ENCODE measurements at places on chromosomes 6 and 20. TPM values are rescaled to one million over a fixed set of nuclear protein-coding genes. Genes with fewer than 3 reads are reported as not detected.

The DBNDD2 gene
- polyA plus RNA-seq = 25.0 TPM

The EPPIN gene
- 0.12 TPM for polyA plus RNA-seq

The NR2E1 gene
- polyA plus RNA-seq = not detected

The APCDD1L gene
- 5.4 TPM for polyA plus RNA-seq

The BMP5 gene
- 9.0 TPM for polyA plus RNA-seq

The HLA-DQA1 gene
- polyA plus RNA-seq = 9.5 TPM

The ADGRF5 gene
- polyA plus RNA-seq = 28.9 TPM

The C6orf132 gene
- 0.52 TPM for polyA plus RNA-seq

- peak; percentile 83 for DNase-seq
Observed at GRCh38 chr6:108559884-108560462, 744 bp upstream of the FOXO3 start.

- DNase-seq = peak; percentile 77
Observed at GRCh38 chr6:15280028-15280427, 34.2 kb downstream of the JARID2 start.

DNA sequence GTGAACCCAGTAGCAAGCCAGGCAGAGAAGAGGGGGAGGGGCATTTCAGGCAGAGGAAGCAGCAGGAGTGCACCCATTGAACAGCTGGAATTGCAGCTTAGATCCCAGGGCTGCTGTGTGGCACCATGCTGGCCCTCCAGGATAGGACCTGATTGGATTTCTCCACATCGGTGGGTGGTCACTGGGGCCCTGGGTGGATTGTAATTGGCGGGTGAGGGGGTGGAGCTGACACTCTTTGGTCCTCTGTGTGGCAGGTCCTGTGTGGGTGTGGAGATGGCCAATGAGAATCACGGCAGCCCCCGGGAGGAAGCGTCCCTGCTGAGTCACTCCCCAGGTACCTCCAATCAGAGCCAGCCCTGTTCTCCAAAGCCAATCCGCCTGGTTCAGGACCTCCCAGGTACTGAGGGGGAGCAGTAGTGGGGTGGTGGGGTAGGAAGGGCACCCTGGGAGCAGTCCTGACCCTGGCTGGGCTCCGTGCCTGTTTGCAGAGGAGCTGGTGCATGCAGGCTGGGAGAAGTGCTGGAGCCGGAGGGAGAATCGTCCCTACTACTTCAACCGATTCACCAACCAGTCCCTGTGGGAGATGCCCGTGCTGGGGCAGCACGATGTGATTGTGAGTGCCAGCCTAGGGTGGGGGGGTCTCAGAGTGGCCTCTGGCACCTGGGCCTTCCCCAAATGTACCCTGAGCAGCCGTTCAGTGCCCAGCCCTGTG is 4.4 kb downstream of the PCIF1 start:
- no peak for DNase-seq

- DNase-seq = no peak
Observed at GRCh38 chr6:11702500-11703130, 76.0 kb downstream of the ADTRP start.

DNA sequence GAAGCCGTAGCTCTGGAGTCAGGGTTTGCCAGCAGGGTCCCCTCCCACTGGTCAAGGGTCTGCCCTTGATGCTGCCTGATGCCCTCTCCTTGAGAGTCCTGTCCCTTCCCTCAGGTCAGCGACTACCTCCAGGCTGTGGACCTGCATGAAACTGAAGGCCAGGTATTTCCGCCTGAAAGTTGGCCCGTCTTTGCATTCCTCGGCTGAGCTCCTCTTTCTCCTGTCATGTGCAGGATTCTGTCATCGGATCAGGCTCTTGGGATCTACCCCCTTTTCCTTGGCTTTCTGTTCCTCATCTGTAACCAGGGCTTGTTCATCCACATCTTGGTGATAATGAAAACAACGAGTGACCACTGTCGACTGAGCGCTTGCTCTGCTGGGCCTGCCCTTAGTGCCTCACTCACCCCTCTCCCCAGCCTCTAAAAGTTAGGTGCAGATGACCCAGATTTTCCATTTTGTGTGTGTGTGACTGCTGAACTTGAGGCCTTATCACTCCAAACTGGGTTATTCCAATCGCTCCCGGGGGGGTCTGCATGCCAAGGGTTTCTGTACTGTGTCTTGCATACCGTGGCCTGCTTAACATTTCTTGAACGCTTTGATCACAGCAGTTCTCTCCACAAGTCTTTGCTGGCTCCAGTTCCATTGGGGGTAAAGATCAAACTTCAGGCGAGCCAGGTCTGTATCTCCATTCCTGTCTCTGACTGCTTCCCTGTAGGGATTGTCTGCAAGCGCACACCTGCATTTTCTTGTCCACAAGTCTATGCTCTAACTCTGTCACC is 81.6 kb downstream of the DTD1 start:
- DNase-seq = no peak

- no peak for DNase-seq
Observed at GRCh38 chr20:38350879-38351775, 4.8 kb downstream of the LBP start.

GRCh38 chr20:22339946-22340345 is 244.4 kb downstream of the FOXA2 start:
- DNase-seq = no peak

GRCh38 chr20:7665376-7665775 is 274.9 kb downstream of the HAO1 start:
- DNase-seq = no peak

GRCh38 chr6:154411076-154411475 is 54.5 kb upstream of the IPCEF1 start:
- no peak for DNase-seq

GRCh38 chr6:99521633-99522151 is 6.5 kb upstream of the USP45 start:
- DNase-seq = peak; percentile 15

- no peak for DNase-seq
Observed at GRCh38 chr6:169510871-169511270, 191.0 kb downstream of the WDR27 start.

GRCh38 chr6:166440106-166440505 is 57.4 kb upstream of the MPC1 start:
- DNase-seq = no peak

DNA sequence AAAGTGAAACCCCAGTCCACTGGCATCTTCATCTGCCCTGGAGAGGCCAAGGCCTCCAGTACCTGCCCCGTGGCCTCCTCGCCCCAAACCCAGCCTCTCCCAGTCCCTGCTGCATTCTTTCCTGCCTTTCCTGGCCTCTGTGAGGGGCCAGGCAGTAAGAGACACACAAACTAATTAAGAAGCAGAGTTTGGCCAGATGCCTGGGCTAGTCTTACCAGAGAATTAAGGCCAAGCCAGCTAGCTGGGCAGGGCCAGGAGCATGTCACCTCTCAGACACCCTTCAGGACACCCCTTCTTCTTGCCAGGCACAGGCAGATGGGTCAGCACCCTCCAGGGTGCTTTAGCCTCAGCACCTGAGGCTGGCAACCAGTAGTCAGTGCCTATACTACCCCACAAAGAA is 2.4 kb downstream of the MDGA1 start:
- no peak for DNase-seq

DNA sequence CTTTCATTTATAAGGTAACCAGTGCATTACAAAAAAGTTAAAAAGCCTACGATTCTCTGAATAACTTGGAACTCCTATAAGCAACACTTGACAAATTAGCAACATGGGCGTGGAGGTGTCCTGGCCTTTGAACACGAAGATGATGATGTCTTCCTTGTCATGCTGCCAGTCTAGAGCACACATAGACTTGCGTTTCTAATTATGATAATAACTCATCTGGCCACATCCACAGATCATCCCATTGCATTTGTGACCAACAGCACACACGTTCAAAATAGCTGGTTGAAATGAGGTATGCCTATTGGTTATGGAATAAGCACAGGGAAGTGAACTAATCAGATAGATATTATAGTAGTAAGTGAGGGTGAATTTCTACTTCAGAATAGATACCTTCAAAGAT is 608.9 kb downstream of the PRKN start:
- no peak for DNase-seq

DNA sequence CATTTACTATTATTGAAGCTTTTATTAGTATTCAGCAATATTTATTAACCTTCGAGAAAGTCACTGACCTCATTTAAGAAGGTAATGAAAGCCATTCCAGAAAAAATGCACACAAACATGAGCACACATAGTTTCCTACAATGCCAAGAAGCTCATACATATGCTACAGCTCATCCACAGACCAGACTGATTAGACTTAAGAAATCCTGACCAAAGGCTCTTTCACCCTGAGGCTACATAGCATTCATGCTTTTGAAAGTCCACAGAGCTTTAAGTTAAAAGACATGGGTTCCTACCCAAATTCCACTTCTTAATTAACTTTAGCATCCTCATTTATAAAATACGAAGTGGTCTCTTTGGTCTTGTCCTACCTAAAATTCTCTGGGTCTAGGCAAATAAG is 430.4 kb downstream of the TBC1D32 start:
- no peak for DNase-seq

DNA sequence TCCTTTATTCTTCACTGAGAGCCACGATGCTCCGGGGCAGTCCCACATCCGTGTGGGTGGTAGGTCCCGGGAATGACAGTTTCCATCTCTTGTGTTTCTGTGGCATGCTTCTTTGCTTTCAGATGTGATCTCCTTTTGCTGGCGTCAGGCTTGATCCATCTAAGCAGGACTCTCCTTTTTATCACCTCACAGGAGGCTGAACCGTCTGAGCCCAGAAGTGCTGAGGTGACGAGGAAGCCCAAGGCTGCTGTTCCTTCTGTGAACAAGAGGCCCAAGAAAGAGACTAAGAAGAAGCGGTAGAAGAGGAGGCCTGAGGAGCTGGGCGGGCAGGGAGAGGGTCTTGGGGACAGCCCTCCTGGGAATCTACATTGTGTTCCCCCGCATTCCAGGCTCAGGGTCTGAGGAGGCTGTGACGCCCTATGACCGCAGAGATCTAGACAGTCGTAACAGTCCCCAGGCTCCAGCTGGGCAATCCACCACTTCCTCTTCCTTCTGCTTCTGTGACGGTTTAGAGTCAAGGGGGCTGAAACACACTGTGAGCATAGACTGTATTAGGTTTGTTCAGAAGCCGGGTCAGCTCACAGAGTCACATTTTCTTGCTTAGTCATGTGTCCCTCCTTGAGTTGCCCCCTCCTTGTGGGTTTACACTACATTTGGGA is 26.8 kb downstream of the MANBAL start:
- DNase-seq = no peak

DNA sequence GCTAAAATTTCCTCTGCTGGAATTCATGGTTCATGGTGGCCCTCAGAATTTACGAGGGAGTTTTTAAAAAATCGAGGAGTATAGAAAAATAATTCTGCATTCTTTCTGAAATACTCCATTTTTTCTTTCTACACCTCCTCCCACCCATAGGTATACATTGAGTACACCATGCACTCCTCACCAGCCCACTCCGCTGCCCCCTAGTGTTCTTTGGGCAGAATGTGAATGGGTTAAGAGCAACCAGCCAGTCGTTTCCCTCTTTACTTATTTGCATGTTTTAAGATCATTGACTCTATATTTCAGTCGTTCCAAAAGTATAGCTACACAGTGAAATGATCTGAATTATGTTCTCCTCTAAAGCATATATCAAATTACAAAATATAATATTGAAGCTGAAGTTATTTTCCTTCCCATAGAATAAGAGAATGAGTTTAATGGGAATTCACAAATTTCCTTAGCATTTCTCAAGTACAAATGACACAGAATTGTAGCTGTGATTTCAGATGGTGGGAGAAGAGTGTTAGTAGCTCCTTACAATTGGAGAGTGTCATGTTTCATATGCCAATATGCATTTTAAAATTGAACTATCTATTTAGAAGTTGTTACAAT is 977.7 kb upstream of the SLC35B3 start:
- no peak for DNase-seq

- no peak for DNase-seq
Observed at GRCh38 chr6:64256483-64256882, 620.9 kb downstream of the PHF3 start.

DNA sequence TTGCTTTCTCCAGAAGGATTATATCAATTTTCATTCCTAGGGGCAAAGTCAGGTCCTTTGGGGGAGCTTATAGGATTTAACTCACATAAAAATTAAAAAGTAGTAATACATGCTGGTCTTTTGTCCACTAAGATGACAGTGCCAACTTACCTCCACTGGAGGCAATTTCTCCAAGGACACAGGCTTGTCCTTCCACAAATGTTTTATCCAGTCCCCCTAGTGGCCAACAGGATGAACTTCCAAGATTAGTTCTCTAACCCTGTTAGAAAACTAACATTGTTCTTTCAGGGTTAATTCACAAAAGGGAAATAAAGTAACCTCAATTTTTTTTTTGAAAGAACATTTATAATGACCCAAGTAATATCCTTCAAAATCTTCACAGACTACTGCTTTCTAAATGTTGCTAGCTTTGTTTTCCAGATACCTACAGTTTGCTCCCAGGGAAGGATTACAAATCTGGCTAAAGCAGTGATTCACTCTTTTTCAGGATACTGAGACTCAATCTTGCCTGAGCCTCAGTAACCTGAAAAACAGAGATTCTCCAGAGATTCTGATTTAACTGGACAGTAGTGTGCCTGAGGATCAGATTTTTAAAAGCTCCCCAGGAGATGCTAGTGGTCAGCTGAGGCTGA is 31.7 kb upstream of the UBR2 start:
- DNase-seq = peak; percentile 23

- no peak for DNase-seq
Observed at GRCh38 chr20:47927385-47927851, 142.1 kb upstream of the SULF2 start.

DNA sequence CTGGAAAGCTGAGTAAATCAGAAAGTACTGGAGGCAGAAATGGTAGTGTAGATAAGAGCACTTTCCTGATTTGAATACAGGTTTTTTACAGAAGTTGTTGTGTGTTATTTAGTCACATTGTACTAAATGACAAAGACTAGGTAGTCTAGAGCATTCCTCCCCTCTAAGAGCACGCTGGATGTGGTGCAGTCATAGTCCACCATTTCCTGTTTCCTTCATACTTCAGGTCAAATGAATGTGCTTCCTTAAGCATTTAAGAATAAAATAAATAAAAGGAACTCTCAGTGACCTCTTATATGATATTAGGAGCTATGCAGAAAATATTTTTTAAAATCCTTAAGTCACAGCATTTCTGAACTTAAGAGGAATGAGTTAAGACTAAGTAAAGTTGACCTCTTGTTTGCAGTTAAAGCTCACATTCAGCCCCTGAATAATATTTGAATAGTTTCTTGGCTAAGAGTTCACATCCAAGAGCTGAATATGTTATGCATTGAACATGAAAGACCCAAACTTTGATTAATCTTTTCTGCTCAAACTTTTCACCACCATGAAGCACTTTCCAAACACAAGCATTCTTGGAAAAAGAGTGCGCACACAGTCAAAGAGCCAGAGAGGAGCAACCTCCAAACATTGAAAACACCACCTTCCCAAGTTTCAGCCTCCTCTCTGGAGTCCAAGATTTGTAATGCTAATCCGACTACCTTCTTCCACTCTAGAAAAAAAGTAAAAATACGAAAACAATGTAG is 53.4 kb upstream of the TMEM30A start:
- DNase-seq = no peak

- no peak for DNase-seq
Observed at GRCh38 chr20:31440012-31440659, at the start of gene DEFB123. Gene DEFB123, plus strand, starts transcription at chr20:31440632. Its CDS starts 67 bp downstream, at chr20:31440699.

GRCh38 chr6:46915380-46915779 is 6.4 kb downstream of the ADGRF5 start:
- no peak for DNase-seq

Measured in hindlimb muscle (tissue), 1 donor.